AML-193 (cell line): ENCODE measurements at places on chromosomes 6 and 20.

DNA sequence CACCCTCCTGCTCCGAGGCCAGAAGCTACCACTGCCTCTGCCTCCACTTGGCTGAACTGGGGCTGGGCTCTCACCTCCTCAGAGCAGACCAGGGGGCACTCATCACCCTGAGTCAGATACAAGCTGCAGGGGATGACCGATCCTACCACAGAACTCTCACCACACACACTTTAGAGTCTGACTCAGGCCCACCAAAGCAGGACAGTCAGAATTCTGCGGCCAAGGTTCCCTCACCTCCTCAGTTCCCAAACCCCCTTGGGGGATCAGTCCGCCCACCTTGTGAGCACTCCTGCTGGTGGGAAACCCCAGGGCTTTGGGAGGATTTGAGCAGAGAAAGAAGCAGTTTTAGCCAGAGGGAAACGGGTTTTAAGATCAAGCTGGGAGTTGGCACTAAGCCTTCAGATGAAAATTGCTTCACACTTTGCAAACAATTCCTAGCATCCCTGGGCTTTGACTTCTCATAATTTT is 587.8 kb upstream of the JAG1 start:
- no peak for DNase-seq

- DNase-seq = no peak
Measured at GRCh38 chr20:55935448-55936208, 69.7 kb downstream of the CBLN4 start.

GRCh38 chr6:108916026-108916686 is 67.9 kb downstream of the ARMC2 start:
- no peak for DNase-seq

GRCh38 chr20:61719691-61720347 is 345.9 kb downstream of the TAF4 start:
- DNase-seq = no peak

- DNase-seq = no peak
Measured at GRCh38 chr6:166570929-166571713, 15.4 kb downstream of the RAMACL start.

GRCh38 chr6:119278625-119279024 is 70.9 kb downstream of the MAN1A1 start:
- no peak for DNase-seq

- DNase-seq = no peak
Measured at GRCh38 chr6:170443151-170443662, 109.9 kb downstream of the PSMB1 start.

DNA sequence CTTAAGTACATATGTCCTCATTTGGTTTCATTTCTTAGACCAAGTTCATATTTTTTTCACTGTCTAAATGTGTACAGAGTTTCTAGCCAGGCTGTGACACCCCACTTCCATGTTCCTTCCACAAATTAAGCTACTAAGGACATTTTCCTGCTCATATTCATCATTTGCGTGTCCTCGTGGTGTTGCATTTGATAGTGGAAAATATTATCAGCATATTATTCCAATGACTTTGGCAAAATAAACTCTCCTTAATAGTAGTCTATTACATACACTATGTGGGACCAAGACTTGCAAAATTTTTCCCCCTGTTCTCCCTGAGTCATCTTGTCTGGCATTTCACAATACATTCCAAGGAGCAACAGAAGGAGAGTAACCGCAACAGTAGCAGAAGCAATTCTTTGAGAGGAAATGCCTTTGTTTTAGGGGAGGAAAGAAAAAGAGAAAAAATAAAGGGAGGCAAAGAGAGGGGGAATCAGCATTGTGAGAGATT is 599.2 kb downstream of the COL12A1 start:
- peak; percentile 41 for DNase-seq

- DNase-seq = no peak
Measured at GRCh38 chr6:69880601-69881000, 14.2 kb downstream of the COL19A1 start.

DNA sequence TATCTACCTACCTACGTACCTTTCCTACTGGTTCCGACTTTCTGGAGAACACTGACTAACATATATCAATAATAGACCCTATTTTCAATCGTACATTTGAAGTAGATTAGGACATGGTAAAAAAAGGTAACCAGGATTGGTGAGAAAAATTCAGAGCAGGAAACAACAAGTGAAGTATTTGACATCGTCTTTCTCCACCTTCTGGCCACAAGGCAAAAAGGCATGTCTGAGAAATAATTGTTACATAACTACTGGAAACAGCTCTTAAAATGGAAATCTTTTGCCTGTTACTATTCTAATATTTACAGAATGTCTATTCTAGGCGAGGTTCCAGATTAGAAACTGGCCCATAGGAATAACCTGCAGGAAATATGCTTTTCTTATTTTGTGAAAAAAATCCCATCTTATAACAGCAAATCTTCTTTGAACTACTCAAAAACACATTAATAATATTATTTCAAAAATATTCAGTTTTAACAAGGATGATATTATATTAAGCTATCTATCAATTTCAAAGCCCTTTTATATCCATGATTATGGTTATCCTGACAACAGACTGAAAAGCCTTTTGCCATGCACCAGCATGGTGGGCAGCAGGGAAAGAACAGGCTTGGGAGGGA is 80.8 kb downstream of the RCAN2 start:
- peak; percentile 30 for DNase-seq

DNA sequence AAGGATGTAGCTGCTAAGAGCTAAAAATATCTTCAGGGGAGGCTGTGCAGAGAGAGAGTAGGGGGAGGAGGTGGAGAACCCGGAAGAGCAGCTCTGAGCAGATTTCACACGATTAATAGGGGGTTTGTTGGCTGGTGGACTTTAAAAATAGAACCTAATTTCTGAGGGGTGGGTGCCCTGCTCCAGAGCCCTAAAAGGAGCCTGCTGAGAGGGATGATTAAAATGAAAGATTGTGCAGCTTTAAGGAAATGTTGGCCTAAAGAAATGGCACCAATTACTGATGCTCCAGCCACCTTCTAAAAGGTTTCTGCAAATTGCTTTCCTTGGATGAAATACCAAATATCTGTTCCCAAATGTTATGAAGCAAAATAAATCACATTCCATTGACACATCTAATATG is 202.8 kb upstream of the BTBD3 start:
- no peak for DNase-seq

DNA sequence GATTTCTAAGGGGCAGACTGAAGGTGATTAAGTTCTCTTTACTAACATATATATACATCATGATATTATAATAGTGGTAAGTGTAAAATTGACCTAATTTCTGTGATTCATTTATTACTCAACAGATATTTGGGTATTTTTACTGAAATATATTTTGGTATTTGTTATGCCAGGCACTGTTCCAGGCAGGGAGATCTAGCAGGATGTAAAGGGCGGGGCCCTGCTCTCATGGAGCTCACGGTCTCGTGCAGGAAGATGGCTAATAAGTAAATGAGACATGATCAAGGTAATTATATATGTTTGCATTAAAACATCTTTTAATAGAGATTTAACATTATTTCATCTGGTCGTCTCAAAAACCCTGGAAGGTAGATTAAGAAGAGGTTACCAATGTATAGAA is 27.7 kb downstream of the FAM50B start:
- DNase-seq = no peak

DNA sequence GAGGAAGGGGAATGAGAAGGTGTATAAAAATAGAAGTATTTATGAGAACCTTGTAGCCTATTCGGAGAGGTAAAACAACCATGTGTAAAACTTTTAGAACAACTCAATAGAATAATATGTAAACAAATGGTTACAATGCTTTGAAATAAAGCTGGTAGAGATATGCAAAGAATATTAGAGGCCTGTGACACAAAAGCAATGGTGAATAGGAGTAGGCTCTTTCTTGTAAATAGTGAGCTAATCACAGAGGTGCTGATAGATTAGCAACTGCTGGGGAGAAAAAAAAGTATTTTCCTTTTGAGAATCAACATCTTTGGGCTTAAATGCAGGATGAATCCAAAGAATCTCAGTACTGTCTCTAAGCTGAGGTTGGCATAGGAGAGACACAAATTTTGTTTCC is 7.0 kb downstream of the TMEM200A start:
- no peak for DNase-seq

- peak; percentile 95 for DNase-seq
Measured at GRCh38 chr6:28252009-28252975, at the start of gene ZKSCAN4. ZKSCAN4 (minus strand) TSS chr6:28252269; CDS start chr6:28251980, 289 bp downstream.

DNA sequence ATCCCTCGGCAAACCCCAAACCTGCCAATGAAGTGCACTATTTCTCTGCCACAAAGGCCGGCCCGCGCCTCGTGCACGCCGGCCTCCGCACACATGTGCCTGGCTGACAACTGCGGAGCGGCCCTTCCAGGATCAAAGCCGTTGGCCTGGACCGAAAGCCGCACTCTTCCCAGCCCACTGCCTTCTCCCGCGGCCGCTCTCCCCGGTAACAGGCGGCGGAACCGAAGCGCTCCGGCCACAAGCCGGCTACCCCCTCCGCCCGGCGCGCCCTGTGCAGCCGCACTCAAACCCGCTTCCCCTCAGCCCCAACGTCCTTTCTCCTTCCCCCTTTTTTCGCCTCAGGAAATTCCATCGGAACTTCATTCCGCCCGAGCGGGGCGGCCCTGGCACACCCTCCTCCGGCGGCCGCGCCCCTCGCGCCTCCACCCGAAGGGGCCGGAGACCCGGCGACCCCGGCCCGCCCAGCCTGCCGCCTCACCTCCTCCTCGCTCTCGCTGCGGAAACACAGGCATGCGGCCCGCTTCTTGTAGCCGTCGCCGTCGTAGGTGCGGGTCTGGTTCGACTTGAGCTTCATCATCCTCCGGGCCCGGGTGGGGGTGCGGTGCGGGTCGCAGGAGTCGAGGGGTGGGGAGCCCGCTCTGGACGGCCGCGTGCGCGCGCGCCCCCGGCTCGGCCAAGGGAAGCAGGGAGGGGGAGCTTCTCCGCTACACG is 528 bp downstream of the NUDT3 start:
- peak; percentile 51 for DNase-seq

DNA sequence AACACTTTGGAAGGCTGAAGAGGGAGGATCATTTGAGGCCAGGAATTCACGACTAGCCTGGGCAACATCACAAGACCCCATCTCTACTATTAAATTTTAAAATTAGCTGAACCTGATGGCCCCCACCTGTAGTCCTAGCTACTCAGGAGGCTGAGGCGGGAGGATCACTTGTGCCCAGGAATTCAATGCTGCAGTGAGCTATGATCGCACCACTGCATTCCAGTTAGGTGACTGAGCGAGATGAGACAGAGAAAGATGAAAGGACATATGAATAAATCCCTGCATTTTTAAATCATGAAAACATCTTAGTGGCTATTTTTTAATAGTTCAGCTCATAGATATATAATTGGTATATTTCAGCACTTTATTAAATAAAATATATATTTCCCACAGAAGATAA is 93.8 kb downstream of the GPR63 start:
- DNase-seq = no peak

GRCh38 chr20:22984606-22985005 is 50.5 kb upstream of the SSTR4 start:
- DNase-seq = peak; percentile 37

DNA sequence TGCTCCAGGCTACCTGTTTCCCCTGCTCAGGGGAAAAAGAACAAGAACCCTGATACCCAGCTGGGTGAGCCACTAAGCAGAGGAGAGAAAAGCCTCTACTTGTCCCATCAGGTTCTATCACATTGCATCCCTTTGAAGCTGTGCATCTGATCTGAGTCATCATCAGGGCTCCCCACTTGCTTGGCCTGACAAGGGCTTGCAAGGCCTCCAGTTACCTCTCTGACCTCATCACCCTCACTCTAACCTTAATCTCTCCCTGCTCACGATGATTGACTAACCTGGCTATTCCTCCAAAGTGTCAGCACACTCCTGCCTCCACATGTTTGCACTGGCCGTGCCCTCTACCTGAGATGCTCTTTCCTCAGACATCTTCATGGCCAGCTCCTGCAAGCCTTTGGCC is 309.5 kb upstream of the CHD6 start:
- DNase-seq = no peak

DNA sequence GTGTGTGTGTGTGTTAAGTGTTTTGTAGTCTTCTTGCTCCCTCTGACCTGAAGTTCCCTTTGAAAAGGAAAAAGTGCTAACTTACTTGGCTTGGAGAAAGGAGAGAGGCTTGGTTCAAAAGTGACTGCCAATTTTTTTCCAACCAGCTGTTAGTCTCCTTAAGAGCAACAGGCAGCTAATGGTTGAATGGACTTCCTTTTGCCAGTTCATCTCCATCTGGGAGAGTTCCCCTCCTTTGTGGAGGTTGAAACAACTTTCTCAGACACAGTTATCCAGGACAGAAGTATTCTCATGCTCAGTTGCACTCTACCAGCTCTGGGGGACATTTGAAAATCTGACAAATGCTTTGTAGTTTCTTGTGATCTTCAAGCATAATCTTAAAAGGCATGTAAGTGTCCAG is 4.5 kb downstream of the RIPOR2 start:
- no peak for DNase-seq

DNA sequence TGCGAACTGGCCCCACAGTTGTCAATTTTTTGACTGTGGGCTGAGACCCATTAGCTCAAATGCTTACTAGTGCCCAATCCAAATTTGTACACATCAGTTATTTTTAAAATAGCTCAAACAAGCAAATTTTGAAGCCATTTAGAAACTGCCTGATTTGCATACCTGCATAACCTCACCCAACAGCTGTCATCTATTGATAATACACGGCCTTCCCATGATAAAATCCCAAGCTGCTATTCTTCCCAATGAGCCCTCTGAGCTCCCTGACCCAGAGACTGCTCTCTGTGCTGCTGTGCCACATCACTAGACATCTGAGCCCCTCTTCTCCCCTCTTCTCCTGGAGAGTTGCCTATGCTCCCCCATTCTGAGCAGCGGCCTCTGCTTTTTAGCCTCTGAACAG is 140.5 kb upstream of the EEF1E1 start:
- no peak for DNase-seq

DNA sequence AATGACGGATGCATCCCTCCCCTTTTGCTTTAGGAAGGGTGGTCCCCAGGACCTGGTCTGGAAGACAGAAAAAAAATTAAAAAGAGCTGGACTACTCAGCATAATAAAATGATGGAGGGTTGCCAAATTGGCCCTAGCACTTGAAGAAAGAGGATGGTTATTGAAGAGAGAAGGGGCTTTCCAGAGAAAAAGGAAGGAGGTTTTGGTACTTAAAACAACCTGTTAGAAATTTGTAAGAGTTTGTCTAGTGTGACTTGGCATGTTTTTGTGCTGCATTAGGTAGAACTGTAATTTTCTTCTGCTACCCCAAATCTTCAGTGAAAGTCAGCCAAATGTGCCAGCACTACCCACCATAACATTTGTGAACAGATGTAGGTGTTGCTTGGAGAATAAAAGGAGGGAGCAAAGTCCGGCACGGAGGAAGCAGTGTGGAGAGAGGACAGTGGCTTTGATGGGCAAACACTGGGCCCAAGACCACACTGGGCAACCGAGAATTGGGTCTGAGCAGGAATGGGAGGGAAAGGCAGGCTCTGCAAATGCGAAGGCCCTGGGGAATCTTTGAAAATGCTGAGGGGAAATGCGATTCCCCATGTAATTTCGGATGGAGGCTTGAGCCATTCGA is 160.9 kb downstream of the QRSL1 start:
- no peak for DNase-seq

DNA sequence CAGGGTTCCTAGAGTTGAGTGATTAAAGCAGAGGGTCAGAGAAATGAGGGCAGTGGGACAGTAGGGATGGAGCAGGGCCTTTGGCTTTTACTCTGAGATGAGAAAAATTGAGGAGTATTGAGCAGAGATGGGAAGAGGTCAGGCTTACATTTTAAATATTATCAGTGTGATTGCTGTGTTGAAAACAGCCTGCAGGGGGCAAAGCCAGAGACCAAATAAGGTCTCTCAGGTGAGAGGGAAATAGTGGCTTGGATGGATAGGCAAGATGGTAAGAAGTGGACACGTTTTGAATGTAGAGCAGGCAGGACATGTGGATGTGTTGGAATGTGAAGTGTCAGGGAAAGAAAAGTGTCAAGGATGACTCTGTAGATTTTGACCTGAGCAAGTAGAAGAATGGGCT is 105.0 kb upstream of the MAP3K7 start:
- no peak for DNase-seq

- DNase-seq = no peak
Measured at GRCh38 chr20:4509825-4510522, 211.7 kb upstream of the PRND start.
